Breast epithelium (tissue), 4 donors: ENCODE measurements at places on chromosomes 3 and 15. TPM values are rescaled to one million over a fixed set of nuclear protein-coding genes. Genes with fewer than 3 reads are reported as not detected.

- peak; percentile 96 for DNase-seq
Measured at GRCh38 chr3:184298759-184299487, at the start of gene PSMD2. Gene PSMD2, plus strand, starts transcription at chr3:184299241. Its CDS starts 26 bp downstream, at chr3:184299267.

- DNase-seq = no peak
Measured at GRCh38 chr3:104514776-104515175, 851.9 kb upstream of the ALCAM start.

DNA sequence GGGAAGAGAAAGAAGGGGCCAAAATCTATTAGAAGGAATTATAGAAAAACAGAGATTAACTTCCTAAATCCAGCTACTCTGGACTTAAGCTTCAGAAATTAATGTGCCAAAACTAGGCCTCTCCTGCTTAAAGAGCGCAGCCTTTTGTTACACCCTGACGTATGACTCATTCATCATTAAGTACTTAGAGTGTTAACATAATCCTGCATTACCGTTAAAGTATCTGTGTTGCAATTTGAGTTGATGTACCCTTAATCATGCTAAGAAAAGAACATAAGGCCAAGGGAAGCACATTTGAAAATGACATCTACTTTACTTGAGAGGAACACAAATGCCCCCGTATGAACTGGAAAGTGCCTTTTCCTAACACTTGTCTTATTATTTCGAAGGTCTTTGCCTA, 7.9 kb downstream of the HTR3D start:
- no peak for DNase-seq

GRCh38 chr3:160296591-160296990, 71.4 kb downstream of the C3orf80 start:
- DNase-seq = no peak

GRCh38 chr3:126731044-126731443, 27.0 kb downstream of the CHCHD6 start:
- DNase-seq = no peak

DNA sequence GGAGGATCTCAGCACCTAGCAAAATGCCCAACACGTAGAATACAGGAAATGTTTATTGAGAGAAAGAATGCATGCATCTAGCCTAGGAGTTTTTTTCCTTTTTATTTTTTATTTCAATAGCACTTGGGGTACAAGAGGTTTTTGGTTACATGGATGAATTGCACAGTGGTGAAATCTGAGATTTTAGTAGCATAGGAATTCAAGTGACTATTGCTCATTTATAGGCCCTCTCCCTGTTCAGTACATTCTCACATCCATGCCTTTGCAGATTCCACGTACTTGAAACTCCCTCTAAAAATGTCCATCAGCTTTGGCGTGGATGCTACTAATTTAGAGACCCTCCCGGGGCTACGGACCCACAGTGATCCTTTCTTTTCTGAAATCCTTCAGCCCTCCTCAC, 61.7 kb upstream of the PIAS1 start:
- DNase-seq = no peak

GRCh38 chr3:136835813-136836510, 17.0 kb downstream of the SLC35G2 start:
- DNase-seq = no peak

GRCh38 chr3:13172644-13173013, 99.4 kb upstream of the IQSEC1 start:
- DNase-seq = no peak

DNA sequence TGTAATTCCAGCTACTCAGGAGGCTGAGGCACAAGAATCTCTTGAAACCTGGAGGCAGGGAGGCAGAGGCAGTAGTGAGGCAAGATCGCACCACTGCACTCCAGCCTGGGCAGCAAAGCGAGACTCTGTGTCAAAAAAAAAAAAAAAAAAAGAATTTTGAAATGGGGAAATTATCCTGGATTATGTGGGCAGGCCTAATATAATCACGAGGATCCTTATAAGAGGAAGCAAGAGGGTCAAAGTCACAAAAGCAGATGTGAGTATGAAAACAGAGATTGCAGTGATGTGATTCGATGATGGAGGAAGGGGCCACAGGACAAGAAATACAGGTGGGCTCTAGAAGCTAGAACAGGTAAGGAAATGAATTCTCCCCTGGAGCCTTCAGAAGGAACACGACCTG, 159.6 kb downstream of the LEKR1 start:
- no peak for DNase-seq

DNA sequence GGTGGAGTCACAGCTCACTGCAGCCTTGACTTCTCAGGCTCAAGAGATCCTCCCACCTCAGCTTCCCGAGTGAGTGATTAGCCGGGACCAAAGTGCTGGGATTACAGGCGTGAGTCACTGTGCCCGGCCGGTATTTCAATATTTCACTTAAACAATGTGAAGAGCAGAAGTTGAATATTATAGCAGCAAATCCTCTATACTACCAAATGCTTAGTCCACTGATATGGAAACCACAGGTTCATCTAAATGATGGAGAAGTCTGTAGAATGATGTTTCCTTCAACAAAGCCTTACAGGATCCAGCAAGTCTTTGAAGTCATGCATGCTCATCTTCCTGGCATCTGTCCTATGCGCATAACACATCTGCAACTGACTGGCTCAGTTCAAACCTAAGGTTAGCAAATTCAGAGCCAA, 20.3 kb upstream of the UACA start:
- no peak for DNase-seq

GRCh38 chr3:53416530-53416929, 69.2 kb upstream of the DCP1A start:
- no peak for DNase-seq

- no peak for DNase-seq
Measured at GRCh38 chr3:175186511-175186910, 327.4 kb downstream of the NAALADL2 start.

GRCh38 chr15:70447928-70448698, 315.2 kb downstream of the UACA start:
- no peak for DNase-seq

DNA sequence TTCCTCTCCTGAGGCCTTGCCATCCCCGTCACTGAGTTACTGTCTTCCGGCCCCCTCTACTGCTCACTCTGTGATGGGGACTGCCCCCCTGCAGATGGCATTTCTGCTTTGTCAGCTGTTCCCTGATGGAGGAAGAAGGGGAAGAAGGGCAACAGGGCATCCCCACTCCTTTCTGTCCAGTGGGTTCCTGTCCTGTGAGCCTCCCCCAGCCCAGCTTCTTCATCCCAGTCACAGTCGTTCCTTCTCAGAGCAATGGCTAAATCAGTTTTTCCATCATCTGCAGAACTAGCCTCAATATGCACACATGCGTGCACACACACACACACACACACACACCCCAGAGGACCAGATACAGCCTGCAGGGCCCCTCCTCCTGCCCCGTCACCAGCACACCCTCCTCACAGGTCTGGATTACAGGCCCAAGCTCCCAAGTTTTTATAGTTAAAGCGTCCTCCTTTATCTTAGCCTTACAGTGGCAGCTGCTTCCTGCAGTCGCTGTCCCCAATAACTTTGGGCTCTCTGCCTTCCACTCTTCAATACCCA, 21.4 kb downstream of the ALDH1L1 start:
- DNase-seq = no peak

DNA sequence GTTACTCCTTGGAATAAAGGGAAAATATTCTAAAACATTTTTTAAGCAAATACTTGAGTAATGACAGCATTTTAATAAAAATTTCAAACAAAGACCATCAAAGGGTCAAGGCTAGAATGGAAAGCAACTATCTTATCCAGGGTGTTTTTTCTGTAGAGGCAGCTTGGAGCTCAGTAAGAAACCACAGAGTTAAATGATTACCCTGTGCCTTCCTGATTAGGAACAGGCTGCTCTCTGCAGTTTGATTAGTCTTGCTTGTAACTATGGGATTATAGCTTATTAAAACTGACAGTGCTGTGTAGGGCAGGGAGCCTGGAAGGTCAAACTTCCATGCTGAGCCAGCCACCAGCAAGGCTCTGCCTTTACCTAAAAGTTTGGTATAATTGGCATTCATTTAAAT, 33.1 kb downstream of the QTRT2 start:
- DNase-seq = no peak

GRCh38 chr3:48140336-48140757, 47.9 kb downstream of the CDC25A start:
- no peak for DNase-seq

DNA sequence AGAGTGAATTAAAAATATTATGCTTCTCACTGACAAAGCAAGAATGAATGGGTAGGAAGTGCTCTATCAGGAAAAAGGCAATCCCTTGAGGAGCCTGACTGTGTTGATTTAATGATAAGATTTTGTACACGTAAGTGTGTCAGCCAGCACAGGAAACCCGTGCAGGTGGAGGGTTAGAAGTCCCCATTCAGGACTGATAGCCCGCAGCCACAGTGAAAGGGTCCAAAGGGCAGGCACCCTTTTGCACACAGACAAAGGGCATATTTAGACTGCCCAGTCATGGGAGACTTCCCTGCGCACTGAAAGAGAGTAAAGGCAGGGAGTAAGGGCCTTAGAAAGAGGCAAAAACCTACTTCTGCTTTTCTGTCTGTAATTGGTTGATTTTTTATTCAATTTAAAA, 26.4 kb upstream of the SKIL start:
- no peak for DNase-seq

DNA sequence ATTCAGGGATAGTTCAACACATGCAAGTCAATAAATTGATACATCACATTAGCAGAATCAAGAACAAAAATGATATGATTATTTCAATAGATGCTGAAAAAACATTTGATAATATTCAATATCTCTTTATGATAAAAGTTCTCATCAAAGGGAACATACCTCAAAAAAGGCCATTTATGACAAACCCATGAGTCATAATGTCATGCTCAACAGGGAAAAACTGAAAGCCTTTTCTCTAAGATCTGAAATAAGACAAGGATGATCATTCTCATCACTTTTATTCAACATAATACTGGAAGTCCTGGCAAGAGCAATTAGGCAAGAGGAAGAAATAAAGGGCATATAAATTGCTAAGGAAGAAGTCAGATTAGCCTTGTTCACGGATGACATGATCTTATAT, 54.1 kb upstream of the TMEM158 start:
- no peak for DNase-seq

GRCh38 chr3:109897734-109898133, 560.4 kb upstream of the DPPA4 start:
- no peak for DNase-seq

- DNase-seq = no peak
Measured at GRCh38 chr3:184229394-184230080, at the start of gene VWA5B2. Gene VWA5B2, plus strand, starts transcription at chr3:184229585. Its CDS starts 944 bp downstream, at chr3:184230529.

- no peak for DNase-seq
Measured at GRCh38 chr3:101720851-101721840, 3.3 kb upstream of the CEP97 start.

- DNase-seq = no peak
Measured at GRCh38 chr3:12578742-12579141, 21.9 kb downstream of the MKRN2 start.

ONECUT1 gene
- total RNA-seq = not detected

SYNPR gene
- total RNA-seq = not detected

MB21D2 gene
- total RNA-seq = 4.0 TPM

MNS1 gene
- 2.5 TPM for total RNA-seq

MCF2L2 gene
- 0.64 TPM for total RNA-seq

MYRIP gene
- total RNA-seq = 4.8 TPM

PLA2G4D gene
- not detected for total RNA-seq

HDC gene
- not detected for total RNA-seq

THSD4 gene
- total RNA-seq = 41.3 TPM

ARHGEF26 gene
- 19.8 TPM for total RNA-seq

SLCO2A1 gene
- 4.2 TPM for total RNA-seq

SERINC4 gene
- total RNA-seq = not detected

AADACL2 gene
- total RNA-seq = 0.73 TPM

PRR20G gene
- not detected for total RNA-seq

SERPINI2 gene
- 1.6 TPM for total RNA-seq

ANKRD63 gene
- not detected for total RNA-seq
